ENCODE measurements at places on chromosomes 3 and 15.

- DNase-seq: peak; percentile 29
Measured at GRCh38 chr15:48974882-48975281, 11.2 kb upstream of the SHC4 start.

GRCh38 chr15:27353856-27354255, 382.9 kb downstream of the GABRG3 start:
- no peak for DNase-seq

GRCh38 chr3:15660055-15660935, 58.8 kb downstream of the BTD start:
- no peak for DNase-seq

- no peak for DNase-seq
Measured at GRCh38 chr15:85116494-85116893, 134.8 kb downstream of the PDE8A start.

GRCh38 chr3:45515999-45516725, 78.4 kb upstream of the LIMD1 start:
- peak; percentile 3 for DNase-seq

- DNase-seq: no peak
Measured at GRCh38 chr3:127013758-127014535, 31.0 kb downstream of the PLXNA1 start.

DNA sequence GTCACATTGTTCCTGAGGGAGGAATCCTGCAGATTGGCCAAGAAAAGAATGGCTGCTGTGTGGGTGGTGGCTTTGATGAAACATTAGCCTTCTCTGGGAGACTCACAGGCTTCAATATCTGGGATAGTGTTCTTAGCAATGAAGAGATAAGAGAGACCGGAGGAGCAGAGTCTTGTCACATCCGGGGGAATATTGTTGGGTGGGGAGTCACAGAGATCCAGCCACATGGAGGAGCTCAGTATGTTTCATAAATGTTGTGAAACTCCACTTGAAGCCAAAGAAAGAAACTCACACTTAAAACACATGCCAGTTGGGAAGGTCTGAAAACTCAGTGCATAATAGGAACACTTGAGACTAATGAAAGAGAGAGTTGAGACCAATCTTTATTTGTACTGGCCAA, 6.1 kb downstream of the PTX3 start:
- no peak for DNase-seq

GRCh38 chr3:138944929-138945708, 1.8 kb downstream of the FOXL2 start:
- no peak for DNase-seq

- DNase-seq: no peak
Measured at GRCh38 chr3:46184469-46184868, 23.6 kb downstream of the CCR1 start.

- no peak for DNase-seq
Measured at GRCh38 chr15:41401904-41402267, 410 bp downstream of the NDUFAF1 start.

- DNase-seq: no peak
Measured at GRCh38 chr3:152581951-152582350, 253.0 kb upstream of the P2RY1 start.

DNA sequence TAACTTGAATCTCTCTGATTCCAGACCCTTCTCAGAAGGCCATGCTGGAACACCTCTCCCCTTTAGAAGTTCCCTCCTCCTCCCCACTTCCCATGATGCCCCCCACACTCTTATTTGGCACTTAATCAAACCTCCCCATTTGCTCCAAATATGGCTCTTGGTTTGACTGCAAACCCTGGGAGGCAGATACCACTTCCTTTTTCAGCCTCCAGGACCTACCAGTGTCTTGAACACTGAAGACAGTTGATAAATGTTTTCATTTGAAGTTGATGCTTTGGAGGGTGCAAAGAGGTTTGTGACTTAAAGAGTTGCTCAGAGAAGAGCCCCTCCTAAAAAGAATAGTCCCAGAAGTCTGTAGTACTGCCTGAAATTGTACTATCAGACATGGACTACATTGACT, 61.5 kb downstream of the SEMA5B start:
- DNase-seq: no peak

DNA sequence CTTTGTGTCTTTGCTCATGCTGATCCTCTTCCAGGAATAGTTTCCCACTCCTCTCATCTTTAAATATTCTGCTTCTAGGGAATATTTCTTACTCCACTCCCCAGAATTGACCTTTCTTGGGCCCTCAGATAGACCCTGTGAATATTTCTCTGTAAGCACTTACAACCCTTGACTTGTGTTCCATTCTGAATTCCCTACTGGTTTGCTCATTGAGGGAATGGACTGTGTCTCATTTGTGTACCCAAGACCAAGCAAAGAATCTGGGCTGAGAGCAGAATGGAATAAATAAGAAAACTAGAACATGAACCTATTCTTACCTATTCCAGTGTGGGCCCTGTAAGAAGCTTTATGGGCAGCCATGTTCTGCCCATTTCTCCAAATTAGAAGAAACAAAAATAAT, 72.7 kb upstream of the TSPAN3 start:
- DNase-seq: no peak

DNA sequence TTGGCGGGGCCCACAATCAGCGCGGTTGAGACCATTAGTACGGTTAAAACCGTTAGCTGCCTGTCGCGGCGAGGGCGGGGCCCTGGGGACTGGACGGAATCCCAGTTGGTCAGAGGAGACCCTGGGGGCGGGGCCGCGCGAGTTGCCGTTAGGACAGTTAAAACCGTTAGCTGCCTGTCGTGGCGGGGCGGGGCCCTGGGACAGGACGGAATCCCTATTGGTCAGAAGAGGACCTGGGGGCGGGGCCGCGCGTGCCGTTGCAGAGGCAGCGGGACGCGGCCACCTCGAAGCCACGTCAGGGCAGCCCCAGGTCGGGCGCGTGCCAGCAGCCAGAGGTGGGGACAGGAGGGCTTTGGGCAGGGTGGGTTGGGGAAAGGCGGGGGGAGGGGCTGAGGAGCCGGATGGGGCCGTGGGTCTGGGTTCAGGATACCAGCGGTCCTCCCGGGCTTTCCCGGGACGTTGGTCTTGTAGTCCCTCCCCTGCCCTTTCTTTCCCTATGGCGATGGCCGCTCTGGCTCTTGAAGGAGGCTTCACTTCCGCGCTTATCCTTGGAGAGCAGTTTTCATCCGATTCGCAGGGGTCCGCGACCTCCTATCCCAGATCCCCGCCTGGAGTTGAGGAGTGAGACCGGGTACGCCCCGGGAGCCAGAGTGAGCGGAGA, 28.0 kb downstream of the KLHDC8B start:
- DNase-seq: peak; percentile 57

Data from midbrain (tissue), 1 donor.